EL (cell line): ENCODE measurements at places on chromosomes 3 and 15.

- DNase-seq: no peak
Observed at GRCh38 chr3:120147072-120147871, 53.0 kb upstream of the GSK3B start.

DNA sequence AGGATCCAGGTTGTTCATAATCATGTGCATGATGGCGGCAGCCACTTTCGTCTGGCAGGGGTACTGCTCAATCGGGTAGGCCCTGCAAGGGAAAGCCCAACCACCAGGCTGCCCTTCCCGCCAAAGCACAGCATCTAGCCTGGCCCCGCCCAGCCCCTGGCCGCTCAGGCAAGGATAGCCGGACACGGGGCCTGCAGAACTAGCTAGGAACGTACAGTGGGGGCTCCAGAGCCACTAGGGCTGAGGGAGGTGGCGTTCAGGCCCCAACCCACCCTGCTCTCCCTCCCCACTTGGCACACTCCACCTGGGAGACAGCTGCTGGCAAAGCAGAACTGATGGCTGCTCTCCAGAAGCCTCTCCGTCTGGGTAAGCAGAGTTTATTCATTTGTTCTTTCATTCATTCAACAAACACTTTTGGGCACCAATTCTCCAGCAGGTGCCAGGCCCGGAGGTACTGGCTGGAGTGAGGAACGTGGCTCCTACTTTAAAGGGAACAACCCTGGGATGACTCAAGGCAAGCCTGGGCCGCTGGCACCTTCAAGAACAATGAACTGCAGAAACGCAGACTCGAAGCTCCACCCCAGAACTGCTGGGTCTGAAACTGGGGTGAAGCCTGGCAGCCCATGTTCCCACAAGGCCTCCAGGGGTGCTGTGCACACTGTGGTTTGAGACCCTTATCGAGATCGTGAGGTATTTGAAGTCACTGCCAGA, 7.8 kb downstream of the UROC1 start:
- DNase-seq: no peak

DNA sequence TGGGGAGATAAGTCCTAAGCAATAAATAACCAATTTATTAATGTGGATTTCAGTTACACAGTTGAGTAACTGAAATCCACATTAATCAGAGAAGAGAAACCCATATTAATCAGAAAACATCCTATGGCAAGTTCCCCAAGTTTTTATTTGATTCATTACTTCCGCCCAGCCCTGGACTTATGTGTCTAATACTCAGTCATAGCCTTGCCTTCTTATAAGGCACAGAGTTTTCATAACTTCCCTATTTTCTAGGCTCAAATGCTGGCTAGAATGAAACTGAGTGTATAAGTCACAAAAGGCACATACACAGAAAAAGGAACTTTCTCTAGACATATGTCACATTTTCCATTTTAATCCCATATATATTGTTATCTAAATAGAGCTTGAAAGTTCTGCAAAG, 28.8 kb downstream of the CD47 start:
- DNase-seq: no peak

DNA sequence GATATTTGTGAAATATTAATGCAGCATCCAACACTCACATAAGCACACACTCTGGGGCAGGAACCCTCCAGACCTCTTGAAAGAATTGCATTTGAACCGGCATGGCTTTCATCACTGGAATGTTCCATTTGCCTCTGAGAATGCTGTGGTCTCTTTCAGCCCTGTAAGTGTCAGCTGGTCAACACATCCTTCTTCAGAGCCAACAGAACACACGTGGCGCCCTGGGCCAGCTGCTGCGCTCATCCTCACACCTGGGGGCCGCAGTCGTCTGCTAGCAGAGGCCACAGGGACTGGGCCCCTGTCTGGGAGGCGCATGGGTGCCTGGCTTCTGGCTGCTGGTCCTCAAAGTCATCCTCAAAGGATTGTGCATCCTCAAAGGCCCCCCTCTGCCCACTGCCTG, 71.4 kb upstream of the HERC1 start:
- no peak for DNase-seq

GRCh38 chr3:192170659-192171058, 556.7 kb downstream of the FGF12 start:
- peak; percentile 4 for DNase-seq
